ENCODE measurements at places on chromosomes 7 and 10. TPM values are rescaled to one million over a fixed set of nuclear protein-coding genes. Genes with fewer than 3 reads are reported as not detected.
A peak's percentile ranks its signal among the peaks of the same experiment; 100 is the strongest.

GRCh38 chr10:123774132-123774742 lies 108.1 kb downstream of the GPR26 start:
- no peak for DNase-seq

DNA sequence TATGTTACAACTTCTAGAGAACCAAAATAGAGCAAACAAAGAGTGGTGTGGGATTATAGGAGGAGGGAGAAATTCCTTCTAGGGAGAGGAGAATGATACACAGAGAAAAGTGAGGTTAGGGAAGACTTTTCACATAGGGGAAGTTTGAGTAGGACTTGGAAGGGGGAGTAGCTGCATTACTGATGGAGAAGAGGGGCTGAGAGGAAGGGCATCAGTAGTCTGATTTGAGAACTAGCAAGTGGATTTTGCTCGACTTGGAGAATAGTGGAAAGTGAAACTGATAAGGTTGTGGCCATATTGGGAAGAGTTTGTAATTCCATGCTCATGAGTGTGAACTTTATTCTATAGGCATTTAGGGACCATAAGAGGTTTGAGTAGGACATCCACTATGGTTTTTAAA lies 6.1 kb downstream of the NRF1 start:
- no peak for DNase-seq

GRCh38 chr7:45921699-45922519 lies 837 bp upstream of the IGFBP3 start:
- DNase-seq = no peak

NHLRC2 gene
- total RNA-seq = 9.3 TPM

CDH23 gene
- not detected for total RNA-seq

ADGRA1 gene
- total RNA-seq = not detected

COL28A1 gene
- not detected for total RNA-seq

CEP55 gene
- 87.3 TPM for total RNA-seq

- no peak for DNase-seq
Measured at GRCh38 chr10:7485244-7485556, 74.4 kb upstream of the SFMBT2 start.

- DNase-seq = no peak
Measured at GRCh38 chr10:97047788-97048187, 138.0 kb downstream of the SLIT1 start.

- no peak for DNase-seq
Measured at GRCh38 chr7:120039138-120039537, 233.8 kb upstream of the KCND2 start.

DNA sequence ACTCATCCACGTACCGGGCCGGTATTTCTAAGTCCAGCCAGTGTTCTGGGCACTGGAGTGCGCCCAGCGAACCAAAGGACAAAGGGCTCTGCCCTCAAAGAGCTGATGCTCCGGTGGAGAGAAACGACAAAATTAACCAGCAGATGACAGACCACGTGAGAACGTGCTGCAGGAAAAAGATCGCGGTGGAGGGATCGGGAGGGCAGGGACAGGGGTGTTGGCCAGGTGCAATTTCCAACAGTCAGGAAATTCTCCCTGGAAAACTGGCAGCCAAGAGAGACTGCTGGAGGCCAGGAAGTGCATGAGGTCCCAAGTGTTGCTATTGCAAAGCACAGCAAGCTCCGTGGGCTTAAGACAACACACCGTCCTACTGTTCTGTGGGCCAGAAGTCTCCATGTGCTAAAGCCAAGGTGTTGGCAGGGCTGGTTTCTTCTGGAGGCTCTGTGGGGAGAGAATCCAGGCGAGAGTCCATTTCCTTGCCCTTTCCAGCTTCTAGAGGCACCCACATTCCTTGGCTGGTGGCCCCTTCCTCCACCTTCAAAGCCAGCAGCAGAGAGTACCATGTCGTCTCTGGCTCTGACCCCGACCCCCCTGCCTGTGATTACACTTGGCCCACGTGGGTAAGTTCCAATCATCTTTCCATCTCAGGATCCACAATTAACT lies 21.3 kb upstream of the AMZ1 start:
- no peak for DNase-seq

GRCh38 chr10:4813023-4813422 lies 13.0 kb upstream of the AKR1E2 start:
- peak; percentile 97 for DNase-seq

MPP7 gene
- 0.27 TPM for total RNA-seq

- peak; percentile 72 for DNase-seq
Measured at GRCh38 chr10:42753126-42753506, 29.5 kb upstream of the BMS1 start.

- no peak for DNase-seq
Measured at GRCh38 chr10:52877451-52877850, 104.9 kb upstream of the MBL2 start.

- peak; percentile 13 for DNase-seq
Measured at GRCh38 chr10:6445671-6446316, 134.3 kb downstream of the PRKCQ start.

PPP1R9A gene
- total RNA-seq = 4.3 TPM
